ENCODE measurements at places on chromosomes 1 and 21.
A peak's percentile ranks its signal among the peaks of the same experiment; 100 is the strongest.

- H3K4me1 ChIP-seq, result no peaks in the 10 kb centered on the region
- no peak overlapping the region for H3K4me3 ChIP-seq
- no peak for DNase-seq
- H3K27ac ChIP-seq, result no peak overlapping the region
- H3K27me3 ChIP-seq, result no peaks in the 10 kb centered on the region
Measured at GRCh38 chr1:224759681-224760091, 143.6 kb downstream of the CNIH3 start.

GRCh38 chr1:158809256-158809655 lies 21.9 kb upstream of the MNDA start:
- H3K27ac ChIP-seq, result no peak overlapping the region
- no peak overlapping the region for H3K4me3 ChIP-seq
- no peak for DNase-seq
- no peaks in the 10 kb centered on the region for H3K36me3 ChIP-seq
- H3K27me3 ChIP-seq, result no peaks in the 10 kb centered on the region

DNA sequence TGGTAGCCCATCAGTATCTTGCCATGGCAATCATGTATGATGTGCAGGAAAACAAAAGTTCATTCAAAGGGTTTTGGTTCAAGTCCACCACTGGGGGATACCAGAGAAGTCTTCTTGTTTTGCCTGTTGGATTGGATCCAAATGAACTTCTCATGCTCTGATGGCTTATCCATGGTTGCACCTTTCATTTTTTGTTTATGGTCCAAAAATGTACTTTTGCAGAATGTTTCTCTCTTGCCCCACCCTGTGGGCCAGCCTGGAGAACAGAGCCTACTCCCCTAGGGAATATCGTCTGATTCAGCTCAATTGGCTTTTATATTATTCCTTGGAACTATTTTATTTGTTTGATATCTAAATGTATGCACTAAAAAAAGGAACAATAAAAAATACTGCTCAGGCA lies 20.1 kb upstream of the CLCA1 start:
- no peaks in the 10 kb centered on the region for H3K36me3 ChIP-seq
- no peak overlapping the region for H3K4me3 ChIP-seq
- H3K4me1 ChIP-seq, result no peaks in the 10 kb centered on the region
- H3K27me3 ChIP-seq, result no peaks in the 10 kb centered on the region
- DNase-seq, result no peak

DNA sequence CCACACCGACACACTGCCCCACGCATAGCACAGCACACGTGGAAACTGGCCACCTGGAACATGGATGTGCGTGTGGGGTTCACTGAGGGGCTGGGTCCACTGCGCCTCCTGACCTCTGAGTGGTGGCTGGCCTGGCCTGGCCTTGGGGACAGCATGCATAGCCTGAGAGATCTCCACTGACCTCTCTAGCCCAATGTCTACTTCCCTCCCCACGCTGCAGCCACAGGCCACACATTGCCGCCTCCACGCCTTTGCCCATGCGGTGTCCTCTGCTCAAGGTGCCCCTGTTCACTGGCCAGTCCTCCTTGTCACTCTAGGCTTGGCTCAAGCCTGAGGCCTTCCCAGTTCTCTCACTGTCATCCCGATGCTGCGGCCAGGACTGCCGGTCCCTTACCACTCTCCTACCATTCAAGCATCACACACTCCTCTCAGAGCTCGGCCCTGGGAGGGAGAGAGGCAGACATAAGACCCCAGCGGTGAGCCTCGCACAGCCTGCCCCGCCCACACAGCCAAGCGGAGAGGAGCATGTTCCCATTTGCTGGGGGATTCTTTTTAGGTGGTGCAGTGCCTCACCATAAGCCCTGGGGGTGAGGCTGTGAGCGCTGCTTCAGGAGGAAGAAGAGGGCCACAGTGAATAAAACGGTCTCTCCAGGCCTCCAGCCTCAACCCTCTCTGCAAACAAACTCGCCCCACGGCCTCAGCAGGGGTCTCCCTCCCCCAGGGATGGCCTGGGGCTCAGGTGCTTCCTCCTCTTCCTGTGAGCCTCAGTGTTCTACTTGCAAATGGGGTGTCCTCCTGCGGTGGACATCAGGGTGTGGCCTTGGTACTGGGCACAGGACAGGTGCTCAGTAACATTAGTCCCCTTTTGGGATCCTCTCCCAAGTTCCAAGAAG lies 80.8 kb downstream of the DMRTB1 start:
- no peak overlapping the region for H3K27ac ChIP-seq
- no peaks in the 10 kb centered on the region for H3K36me3 ChIP-seq
- H3K4me3 ChIP-seq, result no peak overlapping the region
- H3K27me3 ChIP-seq, result no peaks in the 10 kb centered on the region

- no peaks in the 10 kb centered on the region for H3K27me3 ChIP-seq
- DNase-seq, result peak; percentile 51
Measured at GRCh38 chr1:176479971-176480370, 17.0 kb downstream of the PAPPA2 start.

DNA sequence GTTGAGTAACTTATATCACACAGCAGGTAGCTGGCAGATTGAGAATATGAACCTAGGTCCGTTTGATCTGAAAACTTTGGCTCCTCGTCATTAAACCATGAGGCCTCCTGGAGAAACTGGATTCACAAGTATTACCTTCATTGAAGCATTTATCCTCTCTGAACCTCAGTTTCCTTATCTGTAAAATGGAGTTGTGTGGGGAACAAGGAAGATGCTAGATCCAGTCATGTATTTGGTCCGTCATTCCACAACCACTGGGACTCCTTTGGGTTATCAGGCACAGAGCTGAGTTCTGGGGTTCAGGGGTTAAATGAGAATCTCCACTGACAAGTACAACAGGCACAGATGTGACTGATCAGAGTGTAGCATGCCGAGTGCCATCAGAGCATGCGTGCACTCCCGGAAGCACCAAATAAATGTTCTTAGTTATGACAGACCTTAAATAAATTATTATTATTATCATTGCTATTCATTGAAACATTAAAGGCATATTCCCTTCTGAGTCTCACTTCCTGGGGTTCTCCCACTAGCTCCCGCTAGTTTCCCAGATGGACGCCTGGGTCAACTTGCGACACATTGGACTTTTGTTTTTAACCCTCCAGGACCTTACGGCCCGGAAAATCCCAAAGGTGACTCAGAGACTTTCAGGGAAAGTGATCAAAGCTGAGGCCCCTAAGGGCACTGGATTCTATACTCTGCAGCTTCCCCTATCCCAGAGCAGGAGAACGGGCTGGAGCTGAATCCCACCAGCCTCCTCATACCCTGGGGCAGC lies 130.6 kb downstream of the PLPP3 start:
- no peak overlapping the region for H3K27ac ChIP-seq
- peaks cover 11% of the 10 kb centered on the region for H3K4me1 ChIP-seq
- H3K27me3 ChIP-seq, result no peaks in the 10 kb centered on the region

- H3K4me3 ChIP-seq, result no peak overlapping the region
- no peaks in the 10 kb centered on the region for H3K4me1 ChIP-seq
- H3K27ac ChIP-seq, result no peak overlapping the region
- no peak for DNase-seq
- no peaks in the 10 kb centered on the region for H3K36me3 ChIP-seq
Measured at GRCh38 chr1:43835082-43836021, 98.2 kb upstream of the ARTN start.

DNA sequence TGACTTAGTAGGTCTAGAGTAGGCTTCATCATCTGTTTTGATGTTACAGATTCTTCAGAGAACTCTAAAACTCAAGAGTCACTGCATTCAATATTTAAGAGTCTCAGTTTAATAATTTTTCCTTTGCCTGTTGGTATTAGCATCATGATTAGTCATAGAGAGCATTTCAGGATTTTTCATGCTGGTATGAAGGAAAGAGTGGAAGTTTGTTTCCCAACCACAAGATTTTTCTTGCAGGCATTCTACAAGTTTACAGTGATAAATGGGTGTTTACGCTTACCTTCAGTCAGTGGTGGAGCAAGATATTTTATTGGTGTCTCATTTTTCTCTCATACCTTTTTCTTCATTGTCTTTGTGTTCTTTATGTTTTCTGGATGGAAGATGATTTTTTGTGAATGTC lies 58.4 kb upstream of the MYOCOS start:
- no peaks in the 10 kb centered on the region for H3K4me1 ChIP-seq
- H3K27me3 ChIP-seq, result no peaks in the 10 kb centered on the region
- peaks cover 9% of the 10 kb centered on the region for H3K36me3 ChIP-seq
- no peak overlapping the region for H3K27ac ChIP-seq

GRCh38 chr1:221801251-221801661 lies 59.4 kb upstream of the DUSP10 start:
- no peaks in the 10 kb centered on the region for H3K36me3 ChIP-seq
- H3K27ac ChIP-seq, result no peak overlapping the region
- no peaks in the 10 kb centered on the region for H3K27me3 ChIP-seq
- DNase-seq, result no peak
- no peaks in the 10 kb centered on the region for H3K4me1 ChIP-seq

DNA sequence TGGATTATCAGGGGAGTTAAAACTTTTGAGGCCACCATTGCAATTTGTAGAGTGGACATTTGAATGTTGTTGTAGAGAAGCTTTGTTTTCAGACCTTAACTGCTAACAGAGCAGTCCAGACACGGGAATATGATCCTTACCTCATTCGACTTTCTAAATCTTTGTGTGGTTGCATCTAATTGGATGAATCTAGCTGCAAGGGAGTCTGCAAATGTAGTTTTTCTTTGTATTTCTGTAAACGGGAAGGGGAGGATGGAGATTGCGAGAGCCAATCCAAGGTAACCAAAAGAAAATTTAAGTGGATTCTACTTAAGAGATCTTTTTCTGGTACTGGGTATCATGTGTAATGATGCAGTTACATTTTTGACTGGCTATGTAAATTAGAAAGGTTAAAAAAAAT lies 110.2 kb downstream of the FMN2 start:
- no peak overlapping the region for H3K4me3 ChIP-seq
- no peak for DNase-seq
- H3K27ac ChIP-seq, result no peak overlapping the region
- H3K27me3 ChIP-seq, result no peaks in the 10 kb centered on the region
- no peaks in the 10 kb centered on the region for H3K4me1 ChIP-seq
- no peaks in the 10 kb centered on the region for H3K36me3 ChIP-seq

- peaks cover 23% of the 10 kb centered on the region for H3K4me1 ChIP-seq
- H3K36me3 ChIP-seq, result no peaks in the 10 kb centered on the region
- no peaks in the 10 kb centered on the region for H3K27me3 ChIP-seq
- peak; percentile 34 for DNase-seq
Measured at GRCh38 chr1:26700711-26701110, 4.9 kb downstream of the ARID1A start.

GRCh38 chr1:27342778-27343638 lies 1.2 kb downstream of the SYTL1 start:
- no peak overlapping the region for H3K4me3 ChIP-seq
- no peaks in the 10 kb centered on the region for H3K36me3 ChIP-seq
- no peaks in the 10 kb centered on the region for H3K27me3 ChIP-seq

DNA sequence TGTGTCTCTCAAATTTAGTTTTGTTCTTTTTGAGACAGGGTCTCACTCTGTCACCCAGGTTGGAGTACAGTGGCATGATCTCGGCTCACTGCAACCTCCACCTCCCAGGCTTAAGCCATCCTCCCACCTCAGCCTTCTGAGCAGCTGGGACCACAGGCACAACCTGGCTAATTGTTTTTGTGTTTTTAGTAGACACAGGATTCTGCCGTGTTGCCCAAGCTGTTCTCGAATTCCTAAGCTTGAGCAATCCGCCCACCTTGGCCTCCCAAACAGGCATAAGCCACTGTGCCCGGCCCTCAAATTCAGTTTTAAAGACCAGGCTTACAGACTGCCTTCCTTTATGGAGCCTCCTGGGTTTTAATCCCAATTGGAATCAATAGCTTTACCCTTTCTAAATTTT lies 83.7 kb upstream of the SELENON start:
- H3K4me3 ChIP-seq, result no peak overlapping the region
- H3K36me3 ChIP-seq, result no peaks in the 10 kb centered on the region
- no peaks in the 10 kb centered on the region for H3K27me3 ChIP-seq
- no peaks in the 10 kb centered on the region for H3K4me1 ChIP-seq
- H3K27ac ChIP-seq, result no peak overlapping the region

DNA sequence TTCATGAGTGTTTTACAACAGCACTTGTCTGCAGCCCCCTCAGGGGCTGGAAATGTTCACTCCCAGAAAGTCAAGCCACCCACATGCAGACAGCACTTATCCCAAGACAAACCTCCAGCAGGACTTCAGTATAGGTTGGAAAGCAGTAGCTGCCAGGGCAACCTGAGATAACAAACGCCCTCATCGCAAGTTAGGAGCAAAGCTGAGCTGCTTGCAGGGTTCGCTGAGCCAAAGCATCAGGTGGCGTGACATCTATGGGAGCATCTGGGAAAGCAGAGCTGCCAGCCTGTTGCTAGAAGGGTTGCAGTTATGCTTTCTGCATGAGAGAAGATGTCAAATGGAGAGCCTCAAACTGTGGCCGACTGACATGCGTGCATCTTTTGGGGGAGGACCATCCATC lies 4.2 kb upstream of the STXBP3 start:
- H3K4me3 ChIP-seq, result no peak overlapping the region
- DNase-seq, result peak; percentile 40
- no peaks in the 10 kb centered on the region for H3K4me1 ChIP-seq
- no peaks in the 10 kb centered on the region for H3K27me3 ChIP-seq

DNA sequence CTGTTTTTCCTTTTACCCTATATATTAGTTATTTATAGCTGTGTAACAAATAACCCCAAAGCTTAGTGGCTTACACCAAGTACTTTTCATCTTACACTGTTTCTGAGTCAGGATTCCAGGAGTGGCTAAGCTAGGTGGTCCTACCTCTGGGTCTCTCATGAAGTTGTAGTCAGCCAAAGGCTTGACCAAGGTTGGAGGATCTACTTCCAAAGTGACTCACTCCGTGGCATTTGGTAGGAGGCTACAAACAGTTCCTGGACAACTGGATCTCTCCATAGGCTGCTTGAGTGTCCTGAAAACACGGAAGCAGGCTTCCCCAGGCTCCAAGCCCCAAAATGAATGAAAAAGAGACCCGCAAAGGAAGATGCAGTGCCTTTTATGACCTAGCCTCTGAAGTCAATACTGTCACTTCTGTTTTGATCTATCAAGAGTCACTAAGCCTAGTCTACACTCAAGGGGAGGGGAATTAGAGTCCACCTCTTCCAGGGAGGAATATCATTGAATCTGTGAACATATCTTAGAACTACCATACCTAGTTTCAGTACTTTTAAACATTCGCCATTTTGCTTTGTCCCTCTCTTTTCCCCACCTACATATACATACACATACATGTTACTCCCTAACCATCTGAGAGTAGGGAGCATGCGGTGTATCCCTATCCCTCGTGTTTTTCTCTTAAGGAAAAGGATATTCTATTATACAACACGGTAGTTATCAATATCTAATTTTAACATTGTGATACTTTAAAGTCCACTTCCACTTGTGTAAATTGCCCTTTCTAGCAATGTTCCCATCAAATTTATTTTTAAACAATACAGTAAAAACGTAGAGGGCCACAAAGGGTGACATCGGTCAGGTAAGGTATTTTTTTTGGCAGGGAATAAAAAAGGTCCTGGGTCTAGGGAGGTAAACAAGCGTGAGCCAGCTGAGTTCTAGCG lies 67.2 kb downstream of the SLC35A3 start:
- no peaks in the 10 kb centered on the region for H3K4me1 ChIP-seq
- no peak overlapping the region for H3K27ac ChIP-seq
- H3K4me3 ChIP-seq, result peak overlapping the region; percentile 51
- peak; percentile 61 for DNase-seq
- no peaks in the 10 kb centered on the region for H3K27me3 ChIP-seq
- H3K36me3 ChIP-seq, result no peaks in the 10 kb centered on the region

Data from mesendoderm (in vitro differentiated cells).